ENCODE measurements at places on chromosomes 4 and X.

- no peak for DNase-seq
Measured at GRCh38 chrX:56853436-56853835, 124.4 kb downstream of the NBDY start.

- no peak for DNase-seq
Measured at GRCh38 chrX:41409006-41409405, 38.1 kb upstream of the NYX start.

DNA sequence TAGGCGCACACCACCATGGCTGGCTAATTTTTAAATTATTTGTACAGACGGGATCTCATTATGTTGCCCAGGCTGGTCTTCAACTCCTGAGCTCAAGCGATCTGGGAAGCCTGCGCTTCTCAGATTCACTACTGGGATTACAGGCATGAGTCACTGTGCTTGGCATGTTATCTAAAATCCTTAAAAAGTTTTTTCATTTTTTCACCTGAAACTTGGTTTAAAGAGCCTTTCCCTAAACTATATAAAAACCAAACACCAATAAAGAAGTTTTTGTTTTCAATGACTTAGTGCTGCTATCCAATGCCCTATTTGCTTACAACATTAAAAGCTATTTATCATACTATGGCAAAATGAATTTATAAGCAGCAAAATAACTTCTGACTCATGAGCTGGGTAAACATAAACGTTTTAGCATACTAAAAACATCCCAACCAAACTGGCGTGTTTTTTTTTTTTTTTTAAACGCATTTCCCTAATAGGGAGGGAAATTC lies 127.8 kb downstream of the UBE2K start:
- DNase-seq = no peak

- DNase-seq = no peak
Measured at GRCh38 chr4:91758487-91758886, 545.3 kb upstream of the GRID2 start.

GRCh38 chr4:88613417-88613875 lies 21.2 kb downstream of the HERC3 start:
- DNase-seq = peak; percentile 85

- DNase-seq = no peak
Measured at GRCh38 chr4:83618431-83618830, 82.5 kb downstream of the GPAT3 start.

- DNase-seq = no peak
Measured at GRCh38 chr4:13364172-13364571, 120.0 kb downstream of the RAB28 start.

DNA sequence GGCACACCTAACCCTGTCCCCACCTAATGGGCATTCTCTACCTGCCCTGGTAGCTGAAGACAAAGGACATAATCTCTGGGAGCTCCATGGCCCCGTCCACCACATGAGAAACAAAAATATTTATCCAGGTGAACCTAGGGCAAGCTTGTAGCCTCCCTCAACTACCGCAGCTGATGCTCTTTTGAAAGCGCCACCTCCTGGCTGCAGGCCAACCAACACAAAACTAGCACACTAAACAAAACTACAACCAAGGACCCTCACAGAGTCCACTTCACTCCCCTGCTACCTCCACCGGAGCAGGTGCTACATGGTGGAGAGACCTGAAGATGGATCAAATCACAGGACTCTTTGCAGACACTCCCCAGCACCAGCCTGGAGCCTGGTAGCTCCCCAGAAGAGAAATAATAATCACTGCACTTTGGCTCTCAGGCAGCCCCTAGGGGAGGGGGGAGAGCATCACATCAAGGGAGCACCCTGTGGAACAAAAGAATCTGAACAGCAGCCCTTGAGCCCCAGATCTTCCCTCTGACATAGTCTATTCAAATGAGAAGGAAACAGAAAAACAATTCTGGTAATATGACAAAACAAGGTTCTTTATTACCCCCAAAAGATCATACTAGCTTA lies 111.3 kb upstream of the ATP8A1 start:
- DNase-seq = no peak

GRCh38 chr4:4542774-4543485 lies 1.1 kb upstream of the STX18 start:
- DNase-seq = no peak

GRCh38 chr4:186472948-186473347 lies 82.4 kb downstream of the MTNR1A start:
- no peak for DNase-seq

DNA sequence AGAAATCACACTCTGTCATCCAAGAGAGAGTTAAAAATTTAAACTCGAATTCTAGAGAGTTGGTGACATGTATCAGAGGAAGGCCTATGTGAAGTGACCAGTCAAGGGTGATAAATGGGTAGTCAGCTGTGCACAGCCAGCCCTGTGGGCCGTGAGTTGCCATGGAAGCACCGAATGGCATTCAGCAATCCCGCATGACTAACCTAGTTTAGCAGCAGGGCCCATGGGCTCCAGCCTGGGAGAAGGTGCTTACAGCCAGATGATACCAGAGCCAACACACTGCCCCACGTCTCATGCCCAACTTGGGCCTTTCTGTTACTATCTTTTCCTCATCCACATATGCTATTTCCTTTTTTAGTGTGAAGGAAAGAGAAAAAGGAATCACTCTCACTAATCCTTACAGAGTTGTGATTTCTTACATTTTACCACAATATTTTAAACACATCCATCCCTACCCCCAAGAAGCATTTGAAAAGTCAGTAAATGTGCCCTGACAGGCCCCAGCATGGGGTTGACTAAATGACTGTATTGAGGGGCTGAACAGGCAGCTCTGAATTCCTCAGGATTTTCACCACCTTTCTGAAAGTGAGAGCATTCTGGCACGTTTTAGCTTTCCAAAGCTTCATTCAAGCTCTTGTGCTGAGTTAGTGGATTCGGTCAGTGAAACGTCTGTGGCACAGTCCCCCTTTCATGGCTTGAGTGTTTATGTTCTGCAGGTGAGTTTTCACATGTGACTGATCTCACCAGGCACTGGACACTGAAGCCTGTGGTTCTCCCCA lies 104.2 kb downstream of the AFF1 start:
- DNase-seq = no peak

DNA sequence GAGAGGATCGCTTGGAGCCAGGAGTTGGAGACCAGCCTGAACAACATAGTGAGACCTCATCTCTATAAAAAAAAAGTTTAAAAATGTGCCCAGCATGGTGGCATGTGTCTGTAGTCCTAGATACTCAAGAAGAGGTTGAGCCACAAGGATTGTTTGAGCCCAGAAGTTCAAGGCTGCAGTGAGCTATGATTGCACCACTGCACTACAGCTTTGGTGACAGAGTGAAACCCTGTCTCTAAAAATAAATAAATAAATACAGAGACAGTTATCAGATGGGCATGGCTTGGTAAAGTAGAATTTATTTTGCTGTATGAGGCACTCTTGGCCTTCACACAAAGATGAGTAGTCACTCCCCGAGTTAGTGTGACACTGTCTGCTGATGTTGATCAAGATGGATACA lies 54.1 kb upstream of the SPRY1 start:
- no peak for DNase-seq

GRCh38 chr4:2470791-2471190 lies 1.9 kb downstream of the RNF4 start:
- DNase-seq = no peak

DNA sequence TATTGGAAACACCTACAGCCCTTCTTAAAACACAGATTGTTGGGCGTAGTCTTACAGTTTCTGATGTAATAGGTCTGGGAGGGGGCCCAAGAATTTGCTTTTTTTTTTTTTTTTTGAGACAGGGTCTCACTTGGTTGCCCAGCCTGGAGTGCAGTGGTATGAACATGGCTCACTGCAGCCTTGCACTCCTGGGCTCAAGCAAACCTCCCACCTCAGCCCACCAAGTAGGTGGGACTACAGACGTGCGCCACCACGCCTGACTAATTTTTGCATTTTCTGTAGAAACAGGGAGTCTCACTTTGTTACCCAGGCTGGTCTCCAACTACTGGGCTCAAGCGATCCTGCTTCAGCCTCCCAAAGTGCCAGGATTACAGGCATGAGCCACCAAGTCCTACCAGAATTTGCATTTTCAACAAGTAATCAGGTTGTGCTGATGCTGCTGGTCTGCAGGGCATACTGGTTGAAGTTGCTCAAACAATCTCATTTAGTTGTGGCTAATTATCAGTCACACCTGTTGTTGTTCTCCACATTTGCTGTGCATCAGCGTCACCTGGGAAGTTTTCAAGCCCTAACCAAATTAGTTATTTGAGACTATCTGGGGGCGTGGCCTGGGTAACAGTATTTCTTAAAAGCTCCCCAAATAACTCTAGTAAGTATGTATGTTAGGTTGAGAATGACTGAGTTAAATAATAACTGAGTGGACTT lies 14.0 kb downstream of the TMEM154 start:
- no peak for DNase-seq

DNA sequence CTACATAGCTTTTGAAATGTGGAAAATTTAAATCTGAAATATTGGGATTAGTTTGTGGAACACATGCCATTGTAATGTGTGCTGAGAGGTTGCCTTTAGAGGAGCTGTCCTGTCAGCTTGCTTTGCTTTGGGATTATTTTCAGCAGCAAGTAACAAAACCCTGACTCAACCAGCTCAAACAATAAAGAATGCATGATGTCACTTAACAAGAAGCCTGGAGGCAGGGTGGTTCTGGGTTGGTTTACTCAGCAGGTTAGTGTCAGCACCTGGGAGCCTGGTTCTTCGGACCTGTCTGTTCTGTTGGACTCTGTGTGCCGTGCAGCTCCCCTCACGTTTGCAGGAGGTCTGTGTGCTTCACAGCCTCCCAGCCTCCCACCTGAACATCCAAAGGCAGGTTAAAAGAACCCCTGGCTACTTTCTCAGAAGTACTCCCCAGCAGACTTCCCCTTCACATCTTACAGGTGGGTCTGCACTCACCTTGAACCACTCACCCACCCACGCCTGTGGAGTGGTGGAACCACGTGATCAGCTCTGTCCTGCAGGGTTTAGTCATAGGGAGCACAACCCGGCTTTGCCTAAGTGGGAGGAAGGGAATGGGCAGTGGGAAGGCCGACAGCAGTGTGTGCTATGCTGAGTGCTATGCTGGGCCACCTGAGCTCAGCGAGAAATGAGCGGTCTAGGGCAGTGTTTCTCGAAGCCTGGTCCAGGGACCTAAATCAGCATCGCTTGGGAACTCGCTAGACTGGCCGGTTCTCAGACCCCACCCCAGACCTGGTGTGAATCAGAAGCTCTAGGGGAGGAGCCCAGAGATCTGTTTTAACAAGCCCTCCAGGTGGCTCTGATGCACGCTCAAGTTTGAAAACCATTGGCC lies 20.4 kb downstream of the TMEM131L start:
- no peak for DNase-seq

DNA sequence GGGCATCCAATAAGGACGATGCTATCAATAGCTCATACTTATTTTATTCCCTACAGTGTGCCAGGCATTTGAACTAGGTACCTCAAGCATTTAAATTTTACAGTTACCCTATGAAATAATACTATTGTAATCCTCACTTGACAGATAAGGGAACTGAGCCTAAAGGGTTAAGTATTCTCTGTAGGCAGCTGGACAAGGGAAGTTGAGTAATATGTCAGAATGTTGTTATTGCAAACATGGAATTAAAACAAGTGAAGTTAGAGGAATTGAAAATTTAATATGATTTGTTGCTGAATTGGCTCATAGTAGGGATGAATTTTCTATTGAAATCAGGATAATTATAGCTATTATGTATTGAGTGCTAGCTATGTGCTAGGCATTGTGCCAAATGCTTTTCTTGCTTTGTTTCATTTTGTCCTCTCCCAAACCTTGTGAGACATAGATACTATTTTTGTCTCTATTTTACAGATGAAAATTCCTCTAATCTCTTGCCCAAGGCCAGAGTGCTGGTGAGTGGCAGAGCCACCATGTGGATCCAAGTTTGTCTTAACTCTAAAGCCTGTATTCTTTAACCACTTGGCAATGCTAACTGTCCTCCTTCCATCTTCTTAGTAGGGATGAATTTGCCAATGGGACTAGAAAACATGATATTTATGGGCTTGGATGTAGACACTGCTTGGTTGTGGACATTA lies 58.1 kb downstream of the TMEM164 start:
- no peak for DNase-seq

All from central memory CD4-positive, alpha-beta T cell (primary cell).